ENCODE measurements at places on chromosomes 16 and 17.

DNA sequence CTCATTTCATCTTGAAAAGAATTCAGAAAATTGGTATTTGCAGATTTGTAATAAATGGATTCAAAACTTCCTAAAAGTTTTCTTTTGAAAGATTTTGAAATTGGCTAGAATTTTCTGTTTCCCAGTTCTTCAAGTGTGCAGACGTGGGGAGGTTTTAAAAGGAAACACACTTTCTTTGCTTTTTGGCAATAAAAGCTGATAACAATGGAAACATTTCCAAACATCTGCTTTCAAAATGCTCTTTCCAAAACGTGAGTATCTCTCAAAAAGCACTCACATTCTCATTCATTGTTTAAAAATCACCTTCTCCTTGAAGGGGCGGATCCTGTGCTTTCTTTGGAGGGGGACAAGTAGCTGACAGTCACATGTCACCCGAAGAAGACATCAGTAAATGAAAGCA is 8.6 kb upstream of the GSG1L start:
- DNase-seq = no peak

DNA sequence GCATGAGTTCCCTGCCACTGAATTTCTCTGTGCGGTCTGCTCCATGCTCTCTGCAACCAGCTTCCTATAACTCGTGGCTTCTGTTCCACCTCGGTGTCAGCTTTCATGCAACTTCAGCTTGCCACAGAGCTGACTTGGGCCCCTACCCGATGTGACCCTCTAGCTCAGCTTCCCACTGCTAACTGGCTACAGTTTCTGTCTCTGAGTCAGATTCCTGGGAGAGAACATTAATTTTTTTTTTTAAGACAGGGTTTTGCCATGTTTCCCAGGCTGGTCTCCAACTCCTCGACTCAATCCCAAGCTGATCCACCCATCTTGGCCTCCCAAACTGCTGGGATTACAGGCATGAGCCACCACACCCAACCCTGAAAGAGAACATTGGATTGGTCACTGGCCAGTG is 35.5 kb upstream of the PSMD7 start:
- DNase-seq = no peak

- no peak for DNase-seq
Measured at GRCh38 chr16:84709609-84710008, 9.8 kb downstream of the USP10 start.

DNA sequence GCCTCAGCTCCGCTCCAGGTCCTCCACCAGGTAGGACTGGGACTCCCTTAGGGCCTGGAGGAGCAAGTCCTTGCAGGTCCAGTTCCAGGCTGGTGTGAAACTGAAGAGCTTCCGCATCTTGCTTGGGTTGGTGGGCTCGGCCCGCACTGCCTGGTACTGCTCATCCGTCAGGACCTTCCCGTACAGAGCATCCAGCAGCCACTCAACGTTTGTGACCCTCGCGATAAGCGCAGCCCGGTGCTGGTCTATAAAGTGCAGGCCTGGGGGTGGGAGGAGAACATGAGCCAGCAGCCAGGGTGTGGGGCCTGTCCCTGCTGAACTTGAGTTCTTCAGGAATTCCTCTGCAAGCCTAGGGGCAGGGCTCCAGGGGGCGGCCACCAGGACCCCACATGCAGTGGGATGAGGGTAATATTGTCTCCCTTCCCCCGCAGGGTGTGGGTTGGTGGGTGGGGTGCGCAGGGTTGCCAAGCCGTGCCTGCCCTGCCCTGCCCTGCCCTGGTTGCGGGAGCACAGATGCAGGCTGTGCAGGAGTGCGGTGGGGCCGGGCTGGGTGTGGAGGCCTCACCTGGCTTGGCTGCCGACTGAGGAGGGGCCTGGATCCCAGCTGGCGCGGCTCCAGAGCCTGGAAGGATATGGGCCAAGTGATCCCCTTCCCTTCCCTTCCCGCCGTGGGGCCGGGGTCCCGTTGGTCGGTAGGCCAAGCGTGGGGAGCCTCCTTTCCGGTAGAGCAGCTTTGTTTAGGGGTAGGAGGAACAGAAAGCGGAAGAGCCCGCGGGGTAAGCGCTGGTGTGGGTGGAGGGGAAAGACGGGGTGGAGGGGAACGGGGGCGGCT is 762 bp downstream of the PYCARD start:
- no peak for DNase-seq

DNA sequence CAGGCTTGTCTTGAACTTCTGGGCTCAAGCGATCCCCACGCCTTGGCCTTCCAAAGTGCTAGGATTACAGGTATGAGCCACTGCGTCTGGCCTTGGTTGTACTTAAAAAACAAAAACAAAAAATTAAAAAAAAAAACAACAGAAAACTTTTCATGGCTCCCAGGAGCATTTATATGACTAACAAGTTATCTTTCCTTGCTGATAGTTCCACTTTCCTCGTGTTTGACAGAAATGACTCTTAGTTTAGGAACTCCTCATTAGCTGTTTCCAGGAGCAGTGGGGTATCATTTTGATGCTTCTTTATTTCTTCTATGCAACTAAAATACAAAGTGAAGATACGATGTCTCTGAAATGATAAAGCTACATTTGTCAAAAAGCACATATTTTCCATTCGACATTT is 165.4 kb downstream of the PRKCA start:
- DNase-seq = no peak

DNA sequence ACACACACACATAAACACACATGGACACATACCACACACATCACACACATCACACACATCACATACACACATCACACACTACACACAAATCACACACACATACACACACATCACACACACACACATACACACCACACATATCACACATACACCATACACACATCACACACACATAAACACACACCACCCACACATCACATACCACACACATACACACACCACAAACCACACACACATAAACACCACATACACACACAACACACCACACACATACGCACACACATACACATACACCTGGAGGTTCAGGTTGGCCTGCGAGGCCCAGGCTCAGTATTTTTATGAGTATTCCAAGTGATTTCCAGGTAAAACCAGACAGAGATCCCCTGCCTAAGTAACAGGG is 279.5 kb downstream of the FOXL1 start:
- no peak for DNase-seq

All from SW 1271 (cell line).